ENCODE measurements at places on chromosomes 11 and 22. TPM values are rescaled to one million over a fixed set of nuclear protein-coding genes. Genes with fewer than 3 reads are reported as not detected.

DNA sequence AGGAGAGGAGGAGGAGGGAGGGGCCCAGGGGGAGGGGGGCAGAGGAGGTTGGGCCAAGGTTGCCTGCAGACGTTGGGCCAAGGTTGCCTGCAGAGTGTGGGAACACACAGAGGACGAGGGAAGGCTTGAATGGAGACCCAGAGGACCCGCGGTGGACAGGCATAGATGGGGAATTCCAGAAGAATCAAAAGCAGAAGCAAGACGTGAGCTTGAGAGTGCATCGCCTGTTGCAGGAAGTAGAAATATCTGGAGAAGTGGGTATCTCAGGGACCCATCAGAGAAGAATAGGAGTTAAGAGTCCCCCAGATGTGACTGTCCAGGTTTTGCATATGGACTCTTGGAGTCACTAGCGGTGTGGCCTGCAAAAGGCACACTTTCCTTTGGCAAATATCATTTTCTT lies 670.2 kb downstream of the TBC1D22A start:
- DNase-seq: no peak

- no peak for DNase-seq
These were observed 2.0 kb downstream of the HBG1 start for GRCh38 chr11:5247472-5248192.

DNA sequence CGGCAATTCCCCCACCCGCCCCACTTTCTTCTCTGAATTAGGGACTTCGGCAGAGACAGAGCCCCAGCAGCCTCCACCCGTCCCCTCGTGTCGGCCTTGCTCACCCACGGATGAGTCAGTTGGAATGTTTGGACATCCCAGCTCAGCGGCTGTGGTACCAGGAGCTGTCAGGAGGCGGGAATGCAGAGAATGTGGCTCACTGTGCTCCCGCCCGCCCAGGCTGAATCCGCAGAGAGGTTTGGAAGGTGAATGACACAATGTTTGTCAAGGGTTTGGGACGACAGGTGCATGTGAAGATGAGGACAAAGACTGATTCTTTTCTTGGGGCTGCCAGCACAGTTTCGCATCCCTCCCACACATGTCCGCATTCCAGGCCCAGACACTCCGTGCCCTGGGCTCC lies 39.6 kb downstream of the LIF start:
- DNase-seq: no peak

DNA sequence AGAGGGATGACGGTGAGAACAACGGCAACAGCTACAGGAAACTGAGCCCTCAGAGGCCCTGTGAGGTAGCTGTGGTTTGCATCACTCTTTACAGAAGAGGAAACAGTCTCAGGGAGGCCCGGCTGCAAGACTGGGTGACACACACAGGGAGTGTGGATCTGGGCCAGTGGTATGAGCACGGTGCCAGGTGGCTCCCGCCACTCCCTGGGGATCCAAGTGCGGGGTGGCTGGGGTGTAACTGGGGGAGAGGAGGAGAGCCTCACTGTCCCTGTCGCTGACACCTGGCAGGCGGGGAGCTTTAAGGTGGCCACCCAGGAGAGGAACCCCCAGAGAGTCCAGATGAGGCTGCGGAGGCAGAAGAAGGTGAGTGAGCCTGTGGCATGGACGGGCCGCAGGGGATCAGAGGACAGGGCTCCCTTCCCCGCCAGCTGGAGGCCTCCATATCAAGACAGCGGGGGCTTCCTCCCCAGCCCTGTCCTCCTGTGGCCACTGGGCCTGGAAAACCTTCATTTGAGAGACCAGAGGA lies 5.6 kb downstream of the RGL4 start:
- peak; percentile 84 for DNase-seq

The RTL10 gene
- 27.6 TPM for total RNA-seq

GRCh38 chr11:116422556-116422955 lies 350.2 kb downstream of the BUD13 start:
- no peak for DNase-seq

GRCh38 chr11:87092159-87092558 lies 54.4 kb downstream of the TMEM135 start:
- no peak for DNase-seq

The CNTN5 gene
- total RNA-seq: not detected

DNA sequence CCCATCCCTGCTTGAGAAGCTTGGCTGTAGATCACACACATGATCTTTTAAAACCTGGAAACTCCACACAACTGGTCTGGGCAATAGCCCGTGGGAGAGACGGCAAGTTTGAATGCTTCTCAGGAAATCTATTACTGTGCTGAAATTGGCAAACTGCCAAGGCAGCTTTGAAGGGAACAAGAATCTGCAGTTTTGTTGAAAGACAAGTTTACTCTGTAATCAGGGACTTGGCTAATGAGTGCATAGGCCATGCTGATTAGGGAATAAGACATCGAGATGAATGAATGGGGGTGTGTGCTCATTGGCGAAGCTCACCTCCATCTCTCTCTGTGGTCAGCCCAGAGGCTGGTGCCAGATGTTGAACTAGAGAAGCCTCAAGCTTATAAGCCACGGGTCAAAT lies 218.8 kb downstream of the HIPK3 start:
- no peak for DNase-seq

DNA sequence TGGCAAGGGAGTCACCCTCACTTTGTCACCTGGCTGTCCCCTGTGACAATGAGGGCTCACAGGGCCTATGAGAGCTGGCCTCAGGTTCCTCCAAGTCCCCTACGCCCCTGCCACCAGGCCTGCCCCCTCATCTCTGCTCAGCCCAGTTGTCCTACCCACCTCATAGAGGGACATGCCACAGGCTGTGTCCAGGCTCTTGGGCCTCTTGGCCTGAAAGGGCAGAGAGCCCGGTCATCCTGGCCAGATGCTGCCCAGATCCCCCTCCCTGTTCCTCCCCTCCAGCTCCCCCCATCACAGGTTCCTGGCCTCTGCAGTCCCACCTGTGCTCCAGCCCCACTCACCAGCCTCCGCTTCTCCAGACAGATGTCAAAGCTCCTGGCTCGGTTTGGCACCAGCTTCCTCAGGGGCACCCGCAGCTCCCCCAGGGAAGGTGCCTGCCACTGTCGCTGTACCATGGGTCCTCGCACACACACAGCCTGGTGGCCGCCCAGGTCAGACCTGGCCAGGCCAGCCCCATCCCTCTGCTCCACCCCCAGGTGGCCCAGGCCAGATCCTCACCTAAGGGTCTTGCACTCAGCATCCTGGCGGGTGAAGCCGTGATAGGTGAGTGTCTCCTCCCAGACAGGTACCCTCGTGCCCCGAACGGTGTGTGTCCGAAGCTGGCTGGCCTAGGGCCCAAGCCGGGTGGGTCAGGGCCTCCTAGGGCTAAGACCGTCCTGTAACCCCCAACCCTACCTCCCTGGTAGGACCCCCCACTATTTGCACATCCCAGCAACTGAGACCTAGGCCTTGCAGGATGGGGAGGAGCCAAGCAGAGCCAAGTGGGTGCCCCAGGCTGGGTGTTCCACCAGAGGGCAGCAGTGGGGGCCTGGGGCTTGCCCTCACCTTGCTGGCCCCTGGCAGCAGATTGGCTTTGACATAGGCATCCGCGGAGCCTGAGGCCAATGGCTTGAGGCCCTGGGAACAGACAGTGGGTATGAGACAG lies 8.3 kb downstream of the NDUFV1 start:
- no peak for DNase-seq

GRCh38 chr22:38223289-38223960 lies 21.6 kb downstream of the MAFF start:
- DNase-seq: no peak

GRCh38 chr11:34149786-34150185 lies 44.4 kb downstream of the NAT10 start:
- no peak for DNase-seq

GRCh38 chr11:72349053-72349452 lies 85.3 kb downstream of the CLPB start:
- no peak for DNase-seq

DNA sequence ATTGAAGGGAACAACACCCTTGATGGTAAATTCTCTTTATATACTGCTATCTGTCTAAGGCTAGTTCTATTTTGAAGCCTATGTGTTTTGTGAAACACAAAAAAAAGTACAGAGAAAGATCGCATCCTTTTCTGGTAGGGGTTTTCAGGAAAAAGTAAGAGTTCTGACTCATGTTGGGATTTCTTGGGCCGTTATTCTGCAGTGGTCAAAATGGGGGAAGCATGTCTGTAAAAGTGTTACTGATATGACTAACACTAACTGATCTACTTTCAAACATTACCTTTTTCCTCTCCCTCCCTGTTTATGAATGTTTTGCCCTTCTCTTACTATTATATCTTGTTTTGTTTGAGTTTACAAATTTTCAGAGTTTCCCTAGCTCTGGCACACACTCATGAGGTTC lies 53.9 kb downstream of the CTNND1 start:
- no peak for DNase-seq

DNA sequence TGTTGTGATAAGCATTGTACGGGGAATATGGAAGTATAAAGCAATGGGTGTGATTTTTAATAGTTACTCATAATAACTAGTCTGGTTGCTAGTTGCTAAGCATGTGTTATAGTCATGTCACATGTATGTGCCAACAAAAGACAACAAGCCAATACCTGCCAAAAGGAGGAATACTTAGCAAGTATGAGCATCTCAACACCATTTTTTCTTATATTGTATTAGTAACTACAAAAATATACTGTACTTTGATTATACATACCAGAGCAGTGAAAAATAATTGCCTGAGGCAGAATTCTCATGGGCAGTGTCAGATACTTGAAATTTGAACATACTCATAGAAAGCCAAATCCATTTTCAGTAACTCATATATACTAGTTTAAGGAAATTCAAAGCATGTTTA lies 62.4 kb upstream of the ALKBH3 start:
- DNase-seq: no peak

The OR8A1 gene
- not detected for total RNA-seq

GRCh38 chr11:66059966-66060680 lies 8.0 kb downstream of the SF3B2 start:
- DNase-seq: no peak

DNA sequence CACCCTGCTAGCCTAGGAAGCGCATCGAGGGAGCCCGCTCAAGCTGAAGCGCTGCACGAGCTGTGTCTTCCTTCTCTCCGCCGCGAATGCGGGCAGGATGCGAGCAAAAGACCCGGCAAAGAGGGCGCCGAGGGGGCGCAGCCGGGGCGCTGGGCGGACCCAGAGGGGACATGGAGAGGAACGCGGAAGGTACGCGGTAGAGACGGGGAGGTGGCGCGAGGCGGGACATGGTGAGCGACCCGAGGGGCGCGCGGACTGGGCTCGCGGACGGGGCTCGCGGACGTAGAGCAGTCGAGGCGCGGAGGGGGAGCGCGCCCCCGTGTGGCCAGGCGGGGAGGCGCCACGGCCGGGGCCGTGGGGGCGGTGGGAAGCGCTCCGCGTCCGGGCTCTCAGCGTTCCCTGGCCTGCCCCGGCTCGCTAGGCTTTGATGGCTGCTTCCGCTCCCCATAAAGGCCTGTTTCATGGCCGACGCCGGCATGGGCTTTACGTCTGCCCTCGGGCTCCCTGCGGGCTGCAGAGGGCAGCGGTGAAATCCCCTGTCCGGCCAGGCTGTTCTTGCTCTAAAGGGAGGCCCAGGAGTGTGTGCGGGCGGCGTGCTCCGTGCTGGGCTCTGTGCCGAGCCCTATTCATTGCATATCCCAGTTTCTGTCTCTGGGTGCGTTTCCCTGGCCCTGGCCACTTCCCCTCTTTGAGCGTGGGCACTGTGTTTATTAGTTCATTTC lies 31.2 kb upstream of the TRIM29 start:
- DNase-seq: peak; percentile 54

GRCh38 chr11:69854713-69855112 lies 35.5 kb upstream of the FGF3 start:
- peak; percentile 3 for DNase-seq

GRCh38 chr11:8604078-8604723 lies 10.2 kb upstream of the STK33 start:
- DNase-seq: no peak

- no peak for DNase-seq
These were observed 4.0 kb downstream of the ARL14EP start for GRCh38 chr11:30326906-30327305.

GRCh38 chr11:130798280-130798679 lies 118.0 kb downstream of the SNX19 start:
- DNase-seq: no peak

The CHRNA10 gene
- total RNA-seq: not detected

DNA sequence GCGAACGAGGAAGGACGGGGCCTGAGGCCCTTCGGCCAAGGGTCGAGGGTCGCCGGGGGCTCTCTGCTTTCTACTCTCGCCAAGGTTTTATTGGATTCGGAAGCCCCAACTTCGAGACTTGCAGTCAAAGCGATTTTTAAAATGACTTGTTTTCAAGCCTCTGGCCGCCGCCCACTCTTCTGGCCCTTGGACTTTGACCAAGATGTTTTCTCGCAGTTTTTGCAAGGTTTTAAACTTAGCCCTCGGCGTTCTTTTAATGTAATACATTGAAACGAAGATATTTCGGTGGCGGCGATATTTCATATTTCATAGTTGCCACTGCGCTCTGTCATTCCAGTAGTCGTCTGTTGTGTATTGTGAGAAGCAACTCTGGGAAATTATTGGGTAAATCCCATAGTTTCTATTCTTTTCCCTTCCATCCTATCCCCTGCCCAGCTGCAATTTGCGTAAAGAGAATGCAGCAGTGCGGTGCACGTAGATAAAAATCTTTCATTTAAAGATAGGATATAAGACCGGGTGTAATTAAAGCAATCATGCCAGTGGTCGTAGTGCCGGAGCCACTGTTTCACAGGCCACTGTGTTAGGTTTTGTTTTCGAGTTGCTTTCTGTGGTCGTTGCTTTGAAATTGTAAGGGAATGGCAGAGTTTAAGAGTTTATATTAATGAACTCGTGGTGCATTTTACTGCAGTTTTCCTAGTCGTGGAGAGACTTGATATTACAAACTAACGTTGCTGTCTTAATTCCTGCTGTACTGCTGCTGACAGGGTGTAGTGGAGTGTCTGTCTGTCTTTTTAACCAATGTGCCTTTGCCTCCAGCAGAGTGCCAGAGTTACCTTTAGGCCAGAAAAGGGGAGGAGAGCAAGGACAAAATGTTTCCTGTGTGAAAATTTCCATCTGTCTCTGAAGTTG lies 702 bp downstream of the BIRC2 start:
- DNase-seq: no peak

DNA sequence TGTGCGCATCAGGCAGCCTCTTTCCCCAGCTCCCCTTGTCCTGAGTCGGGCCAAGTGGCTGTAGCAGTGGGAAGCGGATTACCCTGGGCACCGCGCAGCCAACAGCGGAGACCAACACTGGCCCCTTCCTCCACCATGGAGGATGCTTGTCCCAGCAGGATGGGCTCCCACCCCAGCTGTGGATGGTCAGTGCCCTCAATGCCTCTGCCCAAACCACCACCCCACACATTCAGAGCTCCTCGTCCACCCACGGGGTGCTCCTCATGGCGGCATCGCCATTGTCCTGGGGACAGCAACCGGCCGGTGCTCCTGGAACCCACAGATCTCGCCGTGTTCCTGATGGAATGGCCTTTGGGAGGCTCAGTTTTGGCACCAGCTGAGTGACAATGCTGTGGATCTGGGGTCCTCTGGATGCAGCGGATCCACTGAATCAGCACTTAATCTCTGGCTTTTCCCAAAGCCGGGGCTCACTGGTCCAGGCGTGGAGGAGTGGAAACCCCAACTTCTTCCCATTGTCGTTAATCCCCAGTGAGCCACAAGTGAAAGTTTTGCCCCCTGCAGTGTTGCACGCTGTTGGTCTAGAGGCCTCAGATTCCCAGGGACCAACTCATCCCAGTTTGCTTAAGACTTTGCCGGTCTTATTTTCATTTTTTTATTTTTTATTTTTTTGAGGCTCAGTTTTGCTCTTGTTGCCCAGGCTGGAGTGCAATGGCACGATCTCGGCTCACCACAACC lies 4.1 kb upstream of the B4GALNT4 start:
- no peak for DNase-seq

GRCh38 chr11:21372672-21373071 lies 703.3 kb downstream of the NELL1 start:
- DNase-seq: no peak
